ENCODE measurements at places on chromosomes 2 and 18.

GRCh38 chr2:223560749-223561435 is 41.3 kb downstream of the SCG2 start:
- no peak overlapping the region for H3K27ac ChIP-seq
- H3K27me3 ChIP-seq: no peaks in the 10 kb centered on the region
- H3K4me3 ChIP-seq: no peak overlapping the region

- DNase-seq: no peak
- no peak overlapping the region for H3K4me3 ChIP-seq
- H3K27ac ChIP-seq: no peak overlapping the region
- H3K36me3 ChIP-seq: no peaks in the 10 kb centered on the region
- no peaks in the 10 kb centered on the region for H3K27me3 ChIP-seq
Observed at GRCh38 chr2:67169417-67170140, 227.6 kb upstream of the ETAA1 start.

DNA sequence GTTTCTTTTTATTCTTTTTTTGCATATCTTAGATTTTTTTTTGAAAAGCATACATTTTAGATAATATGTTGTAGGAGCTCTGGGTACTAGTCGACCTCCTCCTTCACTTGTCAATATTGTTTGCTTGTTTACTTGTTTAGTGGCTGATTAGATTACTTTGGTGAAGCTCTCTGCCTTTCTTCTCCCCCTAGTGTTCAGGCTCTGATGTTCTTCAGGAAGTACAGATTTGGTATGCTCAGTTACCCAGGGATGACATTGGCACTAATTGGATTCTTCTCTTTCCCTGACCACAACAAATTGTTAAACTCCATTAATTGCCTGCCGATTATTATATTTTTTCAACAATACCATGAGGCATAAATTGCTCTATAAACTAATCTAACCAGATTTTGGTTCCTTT is 491.2 kb downstream of the SUCLG1 start:
- H3K4me3 ChIP-seq: no peak overlapping the region
- H3K27ac ChIP-seq: no peak overlapping the region
- H3K27me3 ChIP-seq: no peaks in the 10 kb centered on the region
- no peaks in the 10 kb centered on the region for H3K4me1 ChIP-seq
- no peaks in the 10 kb centered on the region for H3K36me3 ChIP-seq

GRCh38 chr2:20434588-20435294 is 12.1 kb upstream of the RHOB start:
- H3K4me3 ChIP-seq: no peak overlapping the region
- H3K36me3 ChIP-seq: no peaks in the 10 kb centered on the region
- H3K4me1 ChIP-seq: peaks cover 21% of the 10 kb centered on the region
- DNase-seq: no peak
- H3K27me3 ChIP-seq: no peaks in the 10 kb centered on the region
- no peak overlapping the region for H3K27ac ChIP-seq

GRCh38 chr2:180690611-180691010 is 289.8 kb upstream of the UBE2E3 start:
- no peaks in the 10 kb centered on the region for H3K27me3 ChIP-seq
- no peak overlapping the region for H3K4me3 ChIP-seq
- H3K27ac ChIP-seq: no peak overlapping the region
- no peak for DNase-seq

Measured in lower lobe of right lung (tissue), 2 donors.